HFF-Myc (cell line): ENCODE measurements at places on chromosomes 1 and 21.

DNA sequence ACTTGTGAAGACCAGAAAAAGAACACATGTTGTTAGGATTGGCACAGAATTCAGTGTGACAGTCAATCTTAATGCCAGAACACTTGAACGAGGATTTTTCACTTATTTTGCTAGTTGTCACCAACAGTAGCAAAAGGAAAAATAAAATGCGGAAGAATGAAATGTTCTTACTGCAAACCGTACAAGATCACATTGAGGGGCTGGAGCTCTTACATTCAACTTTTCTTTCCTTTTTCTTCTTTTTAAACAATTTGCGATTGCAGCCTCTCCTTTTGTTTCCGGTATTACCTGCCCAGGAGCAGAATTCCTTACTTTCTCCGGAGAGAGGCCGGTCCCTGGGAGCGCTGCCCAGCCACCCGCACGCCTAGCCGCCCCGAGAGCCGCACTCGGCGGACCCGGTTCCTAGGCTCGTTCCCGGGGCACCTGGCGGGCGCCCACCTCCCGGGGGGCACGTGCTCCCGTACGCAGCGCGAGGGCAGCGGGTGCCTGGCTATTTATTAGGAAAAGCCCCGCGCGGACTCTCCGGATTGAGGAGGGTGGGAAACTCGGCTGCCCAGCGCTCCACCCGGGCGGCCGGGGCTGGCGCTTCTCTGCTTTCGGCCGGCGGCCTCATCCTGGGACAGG lies 1.2 kb upstream of the CAMTA1 start:
- no peak for DNase-seq

GRCh38 chr1:247360991-247361731 lies 29.5 kb upstream of the ZNF496 start:
- DNase-seq: no peak

DNA sequence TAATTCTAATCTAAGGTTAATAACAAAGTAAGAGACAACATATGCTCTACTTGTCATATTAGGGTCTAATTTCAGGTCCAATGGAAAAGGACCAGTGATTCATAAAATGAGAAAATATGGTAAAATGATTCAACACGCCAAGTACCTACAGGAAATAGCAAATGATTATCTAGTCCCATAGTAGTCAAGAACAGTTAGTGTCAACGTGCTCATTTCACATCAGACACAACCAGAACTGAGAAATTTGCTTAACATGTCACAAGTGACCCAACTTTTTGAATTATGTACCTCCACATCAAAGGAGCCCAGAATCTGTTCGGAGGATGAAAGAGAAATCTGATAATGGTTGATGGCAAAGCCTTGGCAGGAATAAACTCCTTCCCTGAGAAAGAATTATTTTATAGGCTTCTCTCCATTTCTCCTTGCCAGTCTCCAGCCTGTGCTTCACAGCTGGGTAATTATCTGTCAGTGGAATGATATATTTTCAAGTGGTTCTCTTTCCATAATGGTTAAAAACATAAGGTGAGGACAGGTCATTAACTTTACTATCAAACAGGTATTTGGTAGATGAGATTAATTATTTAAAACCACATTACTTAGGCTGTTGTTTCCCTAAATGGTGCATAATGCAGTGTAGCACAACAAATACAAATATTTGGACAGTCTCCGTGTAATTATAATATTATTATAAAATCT lies 83.2 kb downstream of the APP start:
- no peak for DNase-seq

- no peak for DNase-seq
Observed at GRCh38 chr21:24832961-24833360, 774.3 kb downstream of the MRPL39 start.

- no peak for DNase-seq
Observed at GRCh38 chr1:80565406-80565805, 1235.3 kb upstream of the ADGRL2 start.

GRCh38 chr1:201582705-201583442 lies 43.9 kb downstream of the NAV1 start:
- DNase-seq: no peak

GRCh38 chr1:8902765-8903164 lies 24.3 kb upstream of the ENO1 start:
- no peak for DNase-seq

DNA sequence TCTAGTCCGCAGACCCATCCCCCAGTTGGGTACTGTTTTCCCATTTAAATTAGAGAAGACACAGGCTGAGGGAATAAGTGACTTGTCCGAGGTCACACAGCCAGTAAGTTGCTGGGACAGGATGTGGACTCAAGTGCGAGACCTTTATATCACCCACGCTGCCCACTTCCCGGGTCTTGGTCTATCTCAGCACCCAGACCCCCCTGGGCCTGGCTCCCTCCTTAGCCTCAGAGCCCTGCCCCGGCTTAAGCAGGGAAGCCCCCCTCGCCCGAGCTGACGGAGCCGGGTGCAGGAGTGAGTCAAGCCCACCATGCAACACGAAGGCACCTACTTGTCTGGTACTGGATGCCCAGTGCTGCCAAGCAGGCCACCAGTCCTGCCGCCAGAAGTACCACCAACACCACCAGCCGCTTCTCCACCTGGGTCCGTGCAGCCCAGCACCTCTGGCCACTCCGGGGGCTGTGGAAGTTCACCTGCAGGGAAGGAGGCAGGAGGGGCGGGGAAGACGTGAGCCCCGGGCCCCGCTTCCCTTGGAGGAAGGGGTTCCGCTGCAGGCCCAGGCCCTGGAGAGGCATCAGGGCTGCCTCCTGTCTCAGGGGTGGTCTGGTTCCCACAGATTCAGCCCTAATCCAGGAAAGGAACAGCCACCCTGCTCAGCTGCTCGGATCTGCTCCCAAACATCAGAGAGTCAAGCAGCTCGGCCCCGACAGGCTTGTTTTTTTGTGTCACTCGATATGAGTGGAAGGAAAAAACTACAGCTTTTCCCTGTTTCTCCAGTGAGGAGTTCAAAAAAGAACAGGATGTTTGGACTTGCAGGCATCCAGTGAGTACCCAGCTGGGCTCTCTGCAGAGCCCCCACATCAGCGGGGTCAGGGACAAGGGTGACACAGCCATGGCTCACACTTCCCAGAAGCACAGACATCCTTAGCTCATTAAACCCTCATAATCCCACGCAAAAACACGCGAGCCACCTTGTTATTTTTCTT lies 11.1 kb downstream of the ECE1 start:
- DNase-seq: no peak

DNA sequence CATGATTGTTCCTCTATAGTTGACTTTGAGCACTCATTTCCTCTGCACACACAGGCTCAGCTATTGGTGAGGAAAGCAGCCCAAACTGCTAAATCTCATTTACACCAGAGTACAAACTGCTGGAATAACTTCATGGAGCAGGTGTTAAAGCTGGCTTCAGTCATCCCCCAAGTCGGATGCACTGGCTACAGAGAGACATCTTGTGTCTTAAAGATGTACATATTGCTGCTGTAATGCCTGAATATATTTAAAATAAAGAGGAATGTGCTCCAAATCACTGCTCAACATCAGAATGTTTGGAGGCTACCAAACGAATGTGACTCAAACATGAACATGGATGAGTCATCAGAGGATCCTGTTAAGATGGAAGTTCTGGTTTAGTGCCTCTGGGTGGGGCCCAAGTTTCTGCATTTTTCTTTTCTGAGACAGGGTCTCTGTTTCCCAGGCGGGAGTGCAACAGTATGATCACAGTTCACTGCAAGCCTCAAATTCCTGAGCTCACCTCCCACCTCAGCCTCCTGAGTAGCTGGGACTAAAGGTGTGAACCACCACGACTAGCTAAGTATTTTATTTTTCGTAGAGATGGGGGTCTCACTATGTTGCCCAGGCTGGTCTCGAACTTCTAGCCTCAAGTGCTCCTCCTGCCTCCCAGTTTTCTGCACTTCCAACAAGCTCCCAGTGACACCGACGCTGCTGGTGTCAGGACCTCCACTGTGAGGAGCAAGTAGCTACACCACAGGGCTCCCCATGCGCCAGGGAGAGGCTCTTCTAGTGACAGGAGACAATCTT lies 79.0 kb upstream of the KRTAP19-8 start:
- DNase-seq: no peak

DNA sequence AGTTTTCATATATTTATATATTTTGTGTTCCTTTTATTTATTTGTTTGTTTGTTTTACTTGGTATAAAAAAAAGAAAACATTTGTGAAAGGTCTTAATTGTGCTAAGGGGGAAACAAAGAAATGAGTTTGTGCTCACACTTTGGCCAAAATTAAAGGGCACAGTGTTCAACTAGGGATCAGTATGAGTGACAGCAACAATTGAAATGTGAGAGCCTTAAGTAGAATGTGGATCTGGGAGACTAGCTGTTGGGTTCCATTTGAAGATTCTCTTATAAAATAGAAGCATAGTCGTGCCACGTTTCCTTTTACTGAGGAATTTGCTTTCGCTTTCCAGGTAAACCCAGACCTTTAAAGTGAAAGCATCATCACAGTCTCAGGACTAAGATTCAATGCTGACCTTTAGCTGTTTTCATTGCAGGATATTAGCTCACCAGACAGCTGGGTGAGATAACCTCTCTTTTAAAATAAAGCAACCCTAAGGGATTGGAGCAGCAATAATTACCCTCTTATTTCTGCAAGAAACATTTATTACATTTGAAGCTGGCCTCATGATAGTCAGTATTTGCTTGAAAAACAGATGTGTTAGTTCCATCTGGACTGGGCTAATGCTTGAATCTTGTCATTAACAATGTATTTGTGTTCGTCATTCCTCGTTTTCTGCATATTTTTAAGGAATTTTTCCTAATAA lies 37.1 kb upstream of the CD55 start:
- no peak for DNase-seq

GRCh38 chr1:207331354-207332313 lies 10.2 kb downstream of the CD55 start:
- no peak for DNase-seq

- no peak for DNase-seq
Observed at GRCh38 chr1:87592156-87592555, 263.5 kb downstream of the LMO4 start.

DNA sequence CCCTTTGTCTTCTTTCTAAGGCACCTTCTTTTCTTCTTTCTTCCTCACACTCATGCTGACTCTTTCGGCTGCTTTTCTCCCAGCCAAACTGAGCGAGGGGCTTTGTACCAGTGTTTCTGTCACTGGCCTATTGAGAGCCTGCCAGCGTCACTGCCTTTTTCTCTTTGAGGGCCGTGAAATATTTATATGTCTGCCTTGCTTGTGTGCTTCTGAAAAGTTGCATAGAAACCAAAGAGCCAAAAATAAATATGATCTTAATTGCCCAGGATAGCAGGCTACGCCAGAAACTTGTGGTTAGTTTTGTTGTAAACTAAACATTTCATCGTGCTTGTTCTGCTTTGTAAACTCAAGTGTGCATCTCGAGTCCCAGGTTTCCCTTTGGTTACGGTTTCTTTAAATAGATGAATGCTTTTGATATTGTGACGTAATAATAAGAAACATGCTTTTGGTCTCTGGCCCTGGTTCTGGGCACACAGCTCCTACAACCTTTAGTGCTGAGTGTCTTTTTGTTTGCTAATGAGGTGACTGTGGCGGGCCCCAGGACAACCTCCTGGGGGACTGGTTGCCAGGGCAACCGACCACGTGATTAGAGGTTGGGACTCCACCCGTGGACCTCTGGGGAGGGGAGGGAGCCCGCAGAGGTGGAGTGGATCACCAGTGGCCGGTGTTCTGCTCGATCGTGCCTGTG lies 10.8 kb downstream of the SLC37A1 start:
- DNase-seq: peak; percentile 21

DNA sequence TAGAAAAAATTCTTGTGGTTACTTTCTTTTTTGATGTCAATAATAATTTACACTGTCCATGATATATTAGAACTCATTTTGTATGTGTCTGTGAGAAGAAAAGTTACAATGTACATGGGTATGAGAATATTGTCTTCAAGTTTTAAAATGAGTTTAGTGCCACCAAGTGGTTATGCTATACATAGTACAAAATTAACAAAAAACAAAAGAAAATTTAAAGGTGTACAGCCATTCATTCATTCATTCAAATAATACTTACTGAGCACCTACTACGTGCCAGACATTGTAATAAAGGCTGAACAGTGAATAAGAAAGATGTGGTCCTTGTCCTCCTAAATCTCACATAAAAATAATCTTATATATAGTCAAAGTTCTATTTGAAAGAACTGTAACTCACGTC lies 27.7 kb downstream of the UCHL5 start:
- no peak for DNase-seq
